ENCODE measurements at places on chromosomes 13 and 19.

DNA sequence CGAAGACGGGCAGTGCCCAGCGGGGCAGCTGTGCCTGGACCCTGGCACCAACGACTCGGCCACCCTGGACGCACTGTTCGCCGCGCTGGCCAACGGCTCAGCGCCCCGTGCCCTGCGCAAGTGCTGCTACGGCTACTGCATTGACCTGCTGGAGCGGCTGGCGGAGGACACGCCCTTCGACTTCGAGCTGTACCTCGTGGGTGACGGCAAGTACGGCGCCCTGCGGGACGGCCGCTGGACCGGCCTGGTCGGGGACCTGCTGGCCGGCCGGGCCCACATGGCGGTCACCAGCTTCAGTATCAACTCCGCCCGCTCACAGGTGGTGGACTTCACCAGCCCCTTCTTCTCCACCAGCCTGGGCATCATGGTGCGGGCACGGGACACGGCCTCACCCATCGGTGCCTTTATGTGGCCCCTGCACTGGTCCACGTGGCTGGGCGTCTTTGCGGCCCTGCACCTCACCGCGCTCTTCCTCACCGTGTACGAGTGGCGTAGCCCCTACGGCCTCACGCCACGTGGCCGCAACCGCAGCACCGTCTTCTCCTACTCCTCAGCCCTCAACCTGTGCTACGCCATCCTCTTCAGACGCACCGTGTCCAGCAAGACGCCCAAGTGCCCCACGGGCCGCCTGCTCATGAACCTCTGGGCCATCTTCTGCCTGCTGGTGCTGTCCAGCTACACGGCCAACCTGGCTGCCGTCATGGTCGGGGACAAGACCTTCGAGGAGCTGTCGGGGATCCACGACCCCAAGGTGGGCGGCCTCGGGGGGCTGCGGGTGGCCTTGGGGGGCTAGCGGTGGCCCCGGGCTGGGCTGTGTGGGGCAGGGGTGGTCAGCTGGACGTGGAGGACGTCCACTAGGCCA is 4.8 kb downstream of the GRIN3B start:
- peaks cover 7% of the 10 kb centered on the region for H3K4me1 ChIP-seq
- DNase-seq, result no peak
- no peak overlapping the region for H3K4me3 ChIP-seq
- no peak overlapping the region for H3K27ac ChIP-seq
- H3K27me3 ChIP-seq, result peaks cover 9% of the 10 kb centered on the region

- no peaks in the 10 kb centered on the region for H3K36me3 ChIP-seq
- DNase-seq, result peak; percentile 57
Observed at GRCh38 chr19:6108721-6109633, 1.3 kb downstream of the RFX2 start.

DNA sequence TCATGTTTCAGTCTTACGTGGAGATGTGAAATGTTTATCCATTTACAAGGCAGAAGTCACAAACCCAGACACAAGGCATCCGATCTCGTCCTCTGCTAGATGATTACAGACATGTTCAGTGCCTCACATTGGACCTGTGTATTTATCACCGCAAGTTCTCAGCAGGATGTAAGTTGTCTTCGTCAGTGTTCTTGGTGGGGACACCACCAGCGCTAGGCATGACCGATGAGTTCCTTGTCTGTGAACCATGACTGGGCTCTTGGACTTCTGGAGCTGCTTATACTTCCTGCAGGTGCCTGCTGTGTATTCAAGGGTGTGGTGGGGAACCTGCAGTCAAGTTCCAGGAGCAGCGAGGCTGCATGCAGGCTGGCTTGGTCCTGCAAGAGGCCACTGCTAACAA is 105.4 kb downstream of the URI1 start:
- no peaks in the 10 kb centered on the region for H3K27me3 ChIP-seq
- H3K27ac ChIP-seq, result no peak overlapping the region
- H3K36me3 ChIP-seq, result no peaks in the 10 kb centered on the region
- H3K4me3 ChIP-seq, result no peak overlapping the region
- DNase-seq, result no peak

DNA sequence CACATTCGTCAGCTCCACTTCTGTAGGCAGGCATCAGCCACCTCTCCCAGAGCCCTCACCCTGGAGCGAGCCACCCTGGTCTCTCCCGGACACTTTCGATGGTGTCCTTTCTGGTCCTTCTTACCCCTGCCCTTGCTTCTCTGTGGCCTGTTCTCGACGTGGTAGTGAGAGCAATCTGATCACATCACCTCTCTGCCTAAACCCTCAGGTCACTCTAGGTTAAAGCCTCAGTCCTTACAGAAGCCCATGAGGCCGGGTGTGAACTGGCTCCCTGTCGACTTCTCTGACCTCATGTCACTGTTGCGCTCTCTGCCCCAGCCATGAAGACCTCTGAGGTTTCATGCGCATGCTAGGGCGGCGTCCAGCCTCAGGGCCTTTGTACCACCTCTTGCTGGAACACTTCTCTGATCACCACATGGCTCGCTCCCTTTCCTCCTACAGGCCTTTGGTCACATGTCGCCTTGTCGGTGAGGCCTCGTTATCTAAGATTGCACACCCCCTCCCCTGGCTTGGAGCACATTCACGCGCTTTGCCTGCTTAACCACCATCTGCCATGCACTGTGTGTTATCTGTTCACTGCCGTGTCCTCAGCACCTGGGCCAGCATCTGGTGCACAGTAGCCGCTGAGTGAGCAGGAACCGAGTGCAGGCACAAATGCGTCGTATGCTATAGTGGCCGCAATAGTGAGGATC is 101.5 kb downstream of the DPF1 start:
- no peaks in the 10 kb centered on the region for H3K4me1 ChIP-seq
- no peak for DNase-seq
- H3K4me3 ChIP-seq, result no peak overlapping the region
- no peaks in the 10 kb centered on the region for H3K27me3 ChIP-seq

DNA sequence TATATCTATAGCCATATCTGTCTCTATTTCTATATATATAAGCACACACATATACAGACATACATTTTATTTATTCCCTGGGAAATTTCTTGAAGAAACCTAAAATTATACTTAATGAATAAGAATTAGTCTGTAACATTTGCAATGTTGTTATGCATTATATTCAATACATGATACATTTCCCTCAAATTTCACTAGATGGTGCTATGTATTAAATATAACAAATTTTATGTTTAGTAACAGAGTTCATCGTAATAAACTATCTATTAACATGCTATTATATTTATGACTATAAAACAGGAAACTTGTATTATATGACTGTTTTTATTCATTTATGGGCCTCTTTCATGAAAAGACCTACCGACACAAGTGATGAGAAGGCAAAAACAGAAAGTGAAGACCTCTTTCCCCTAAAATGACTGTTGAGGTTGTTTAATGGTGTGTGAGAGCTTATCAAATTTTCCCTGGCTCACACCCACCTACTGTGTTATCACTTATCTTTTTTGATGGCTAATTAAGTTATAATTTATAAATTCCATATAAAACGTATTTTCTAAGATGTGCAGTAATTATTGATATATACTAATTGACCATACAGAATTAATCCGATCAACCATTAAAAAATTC is 881.9 kb downstream of the SLITRK6 start:
- H3K4me3 ChIP-seq, result no peak overlapping the region
- no peak overlapping the region for H3K27ac ChIP-seq
- DNase-seq, result peak; percentile 35
- no peaks in the 10 kb centered on the region for H3K36me3 ChIP-seq
- no peaks in the 10 kb centered on the region for H3K27me3 ChIP-seq

- H3K4me1 ChIP-seq, result no peaks in the 10 kb centered on the region
- DNase-seq, result no peak
- H3K36me3 ChIP-seq, result no peaks in the 10 kb centered on the region
- no peaks in the 10 kb centered on the region for H3K27me3 ChIP-seq
- H3K27ac ChIP-seq, result no peak overlapping the region
- no peak overlapping the region for H3K4me3 ChIP-seq
Observed at GRCh38 chr19:31500946-31501345, 151.7 kb upstream of the TSHZ3 start.

DNA sequence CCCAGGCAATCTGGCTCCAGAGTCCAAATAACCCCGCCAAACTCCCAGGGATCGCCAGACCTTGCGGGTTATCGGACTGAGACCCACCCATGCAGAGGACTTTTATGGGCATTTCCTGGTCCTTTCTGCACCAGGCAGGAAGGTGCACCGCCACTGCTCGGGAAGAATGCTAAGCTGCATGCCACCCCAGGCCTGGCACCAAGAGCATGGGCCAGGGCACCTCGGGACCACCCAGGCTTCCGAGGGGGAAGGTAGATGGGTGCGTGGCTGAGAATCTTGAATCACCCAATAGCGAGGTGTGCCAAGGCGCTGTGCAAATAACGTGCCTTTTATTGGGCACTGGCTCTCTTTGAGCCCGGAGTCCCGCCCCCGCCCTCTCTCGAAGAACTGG is 422 bp upstream of the ZNF575 start:
- H3K36me3 ChIP-seq, result no peaks in the 10 kb centered on the region
- peaks cover 11% of the 10 kb centered on the region for H3K4me1 ChIP-seq
- H3K27me3 ChIP-seq, result no peaks in the 10 kb centered on the region
- H3K4me3 ChIP-seq, result peak overlapping the region; percentile 25
- peak overlapping the region; percentile 84 for H3K27ac ChIP-seq
- DNase-seq, result no peak

GRCh38 chr13:98984118-98984517 is 6.3 kb upstream of the DOCK9 start:
- H3K27ac ChIP-seq, result no peak overlapping the region
- no peak for DNase-seq
- no peaks in the 10 kb centered on the region for H3K36me3 ChIP-seq
- peaks cover 18% of the 10 kb centered on the region for H3K4me1 ChIP-seq
- H3K27me3 ChIP-seq, result no peaks in the 10 kb centered on the region

GRCh38 chr19:6060600-6061375 is 49.5 kb downstream of the RFX2 start:
- DNase-seq, result peak; percentile 44
- no peaks in the 10 kb centered on the region for H3K27me3 ChIP-seq
- no peak overlapping the region for H3K27ac ChIP-seq

All from hepatocyte (in vitro differentiated cells).